Activated naive CD4-positive, alpha-beta T cell (primary cell): ENCODE measurements at places on chromosomes 6 and 20.
A peak's percentile ranks its signal among the peaks of the same experiment; 100 is the strongest.

DNA sequence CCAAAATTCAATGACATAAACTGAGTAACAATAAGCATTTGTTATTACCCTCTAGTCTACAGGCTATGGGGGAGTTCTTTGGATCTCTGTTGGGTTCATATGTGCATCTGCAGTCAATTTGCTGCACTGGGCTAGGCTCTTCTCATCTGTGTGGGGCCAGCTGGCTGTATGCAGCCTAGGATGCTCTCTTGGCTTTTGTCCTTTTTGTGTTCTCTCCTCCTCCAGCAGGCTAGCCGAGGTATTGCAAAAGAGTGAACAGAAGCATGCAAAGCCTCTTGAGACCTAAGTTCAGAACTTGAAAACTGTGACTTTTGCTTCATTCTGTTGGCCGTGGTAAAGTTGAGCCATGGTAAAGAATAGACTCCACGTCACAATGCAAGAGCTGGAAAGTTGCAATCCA, 62.8 kb upstream of the FOXO3 start:
- DNase-seq: no peak

GRCh38 chr6:145761584-145761983, 26.3 kb upstream of the EPM2A start:
- no peak for DNase-seq

- peak; percentile 86 for DNase-seq
Measured at GRCh38 chr6:108559097-108559883, 1.4 kb upstream of the FOXO3 start.

GRCh38 chr6:62286470-62286843, 432 bp upstream of the KHDRBS2 start:
- DNase-seq: no peak

- DNase-seq: no peak
Measured at GRCh38 chr20:51705400-51705799, 62.8 kb downstream of the ATP9A start.

- DNase-seq: no peak
Measured at GRCh38 chr20:36144336-36144735, 10.2 kb upstream of the EPB41L1 start.

DNA sequence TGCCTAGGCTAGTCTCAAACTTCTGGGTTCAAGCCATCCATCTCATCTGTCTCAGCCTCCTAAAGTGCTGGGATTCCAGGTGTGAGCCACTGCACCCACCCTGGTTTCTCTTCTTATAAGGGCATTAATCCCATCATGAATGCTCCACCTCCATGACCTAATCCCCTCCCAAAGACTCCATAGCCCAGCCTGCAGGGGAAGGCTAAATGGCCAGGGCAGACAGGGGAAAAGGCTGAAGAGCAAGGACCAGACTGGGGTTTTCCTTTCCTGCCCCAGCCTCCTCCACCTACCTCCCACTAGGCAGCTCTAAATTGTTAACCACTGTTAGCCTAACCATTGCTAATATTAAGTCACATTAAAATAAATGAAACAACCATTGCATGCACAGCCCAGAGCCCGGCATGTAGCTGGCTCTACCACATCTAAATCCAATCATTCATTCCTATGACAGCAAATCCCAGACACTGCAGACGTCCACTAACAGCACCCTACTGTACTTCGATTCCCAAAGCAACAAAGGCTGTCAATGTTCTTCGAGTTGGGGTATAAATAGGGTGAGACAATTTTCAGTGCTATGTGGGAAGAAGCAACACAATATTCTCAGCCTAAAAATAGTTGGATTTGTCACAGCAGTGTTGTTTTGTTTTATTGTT, 243.2 kb upstream of the ARID1B start:
- no peak for DNase-seq

DNA sequence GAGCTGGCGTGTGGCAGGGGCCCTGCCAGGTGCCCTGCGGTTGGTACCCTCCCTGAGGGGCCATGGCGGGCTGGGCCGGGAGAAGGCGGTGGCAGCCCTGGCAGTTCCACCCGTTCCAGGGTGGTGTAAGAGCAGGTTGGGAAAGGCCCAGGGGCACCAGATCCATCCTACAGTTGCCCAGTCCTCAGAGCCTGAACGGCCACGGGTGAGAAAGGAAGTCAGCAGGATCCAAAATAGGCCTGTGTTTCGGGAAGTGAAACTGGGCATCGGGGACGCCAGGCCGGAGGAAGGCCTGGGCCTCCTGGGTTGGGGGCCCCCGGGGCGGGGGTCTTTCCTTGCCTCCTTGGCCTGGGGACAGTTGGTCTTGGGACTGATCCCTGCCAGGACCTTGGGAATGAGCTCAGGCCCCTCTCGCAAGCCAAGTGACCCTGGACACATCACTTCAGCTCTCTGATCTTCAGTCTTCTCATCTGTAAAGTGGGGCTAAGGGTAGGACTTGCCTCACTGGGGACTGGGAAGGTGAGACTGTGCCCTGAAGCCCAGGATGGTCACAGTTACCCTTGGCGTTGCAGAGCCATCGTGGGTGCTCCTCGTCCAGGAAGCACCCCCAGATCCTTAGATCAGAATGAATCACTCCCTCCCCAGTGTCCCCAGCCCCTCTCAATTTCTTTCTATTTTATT, 18.1 kb upstream of the NOL4L start:
- no peak for DNase-seq

- no peak for DNase-seq
Measured at GRCh38 chr6:11522812-11523605, 14.5 kb upstream of the TMEM170B start.

DNA sequence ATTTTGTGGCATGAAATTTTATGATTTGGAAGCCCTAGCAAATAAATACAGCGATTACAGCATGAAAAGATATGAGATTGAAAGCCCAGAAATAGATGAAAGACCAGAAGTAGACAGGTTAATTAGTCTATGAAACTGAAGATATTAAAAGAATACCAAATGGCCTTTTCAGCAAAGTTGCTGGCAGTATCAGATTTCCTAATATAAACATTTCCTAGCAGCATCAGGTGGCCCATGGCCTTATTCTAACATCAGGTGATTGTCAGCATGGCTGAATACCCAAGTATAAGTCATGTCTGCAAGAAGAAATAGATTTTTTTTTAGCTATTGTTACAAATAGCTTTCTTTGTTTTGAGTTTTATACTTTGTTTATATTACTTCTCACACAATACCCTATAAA, 93.2 kb downstream of the CLVS2 start:
- no peak for DNase-seq

DNA sequence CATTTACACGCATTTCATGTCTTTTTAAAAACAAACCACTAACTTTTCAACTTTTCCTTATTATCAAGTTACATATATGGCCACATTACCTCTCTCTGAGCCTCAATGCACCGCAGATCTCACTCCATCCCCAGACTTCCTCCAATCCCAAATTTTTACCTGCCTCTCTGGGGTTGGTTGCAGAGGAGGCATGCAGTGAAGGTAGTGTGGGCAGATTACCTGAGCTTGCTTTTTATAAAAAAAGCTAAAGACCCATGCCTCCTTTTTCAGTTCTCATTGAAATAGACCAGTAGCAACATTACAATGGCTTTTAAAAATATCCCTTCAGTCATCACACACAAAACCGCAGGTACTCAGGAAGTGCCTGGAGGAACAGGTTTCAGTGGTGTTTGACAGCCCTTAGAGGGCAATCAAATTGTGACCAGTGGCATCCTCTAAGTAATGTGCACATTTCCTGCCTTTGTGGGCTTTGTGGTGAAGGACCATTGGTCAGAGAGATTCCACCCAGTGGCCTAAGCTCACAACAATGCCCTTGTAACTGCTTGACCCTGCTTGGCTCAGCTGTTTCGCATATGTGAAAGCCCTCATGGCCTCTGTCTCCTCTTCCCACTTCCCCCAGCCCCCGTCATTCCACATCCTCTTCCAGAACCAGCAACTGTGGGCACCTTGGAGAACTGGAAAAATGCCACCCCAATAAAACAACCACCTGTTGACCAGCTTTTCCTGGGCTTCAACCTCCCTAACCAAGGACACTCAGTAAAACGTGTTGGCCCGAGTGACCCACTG, 30.2 kb upstream of the IL17A start:
- no peak for DNase-seq

GRCh38 chr20:62370115-62370806, 3.1 kb upstream of the LAMA5 start:
- DNase-seq: no peak

GRCh38 chr20:2026514-2026913, 32.7 kb upstream of the PDYN start:
- DNase-seq: no peak

GRCh38 chr6:169220068-169220964, 33.3 kb downstream of the THBS2 start:
- DNase-seq: no peak

- DNase-seq: no peak
Measured at GRCh38 chr20:36106606-36107005, 47.9 kb upstream of the EPB41L1 start.

GRCh38 chr20:37703035-37703845, 9.4 kb downstream of the CTNNBL1 start:
- DNase-seq: no peak

DNA sequence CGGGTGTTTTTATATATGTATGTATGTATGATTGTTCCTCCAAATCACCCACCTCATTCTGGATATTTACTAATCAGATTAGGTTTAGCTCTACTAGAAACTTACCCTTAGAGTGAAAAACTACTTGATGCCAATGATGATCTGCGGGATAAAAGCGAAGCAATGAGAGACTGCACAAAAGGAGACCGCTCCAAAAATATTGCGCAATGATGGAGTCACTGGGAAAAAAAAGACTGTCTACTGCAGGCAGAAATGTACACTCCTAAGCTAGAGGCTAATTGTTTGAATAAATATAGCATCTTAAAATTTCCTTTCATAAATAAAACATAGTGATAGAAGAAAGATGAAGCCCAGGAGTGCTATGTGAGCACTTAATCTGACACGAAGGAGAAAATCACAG, 7.3 kb downstream of the RAB32 start:
- no peak for DNase-seq

GRCh38 chr20:58709703-58710039, 17.1 kb downstream of the NPEPL1 start:
- no peak for DNase-seq

GRCh38 chr6:37483917-37484785, 15.5 kb downstream of the CCDC167 start:
- peak; percentile 58 for DNase-seq

DNA sequence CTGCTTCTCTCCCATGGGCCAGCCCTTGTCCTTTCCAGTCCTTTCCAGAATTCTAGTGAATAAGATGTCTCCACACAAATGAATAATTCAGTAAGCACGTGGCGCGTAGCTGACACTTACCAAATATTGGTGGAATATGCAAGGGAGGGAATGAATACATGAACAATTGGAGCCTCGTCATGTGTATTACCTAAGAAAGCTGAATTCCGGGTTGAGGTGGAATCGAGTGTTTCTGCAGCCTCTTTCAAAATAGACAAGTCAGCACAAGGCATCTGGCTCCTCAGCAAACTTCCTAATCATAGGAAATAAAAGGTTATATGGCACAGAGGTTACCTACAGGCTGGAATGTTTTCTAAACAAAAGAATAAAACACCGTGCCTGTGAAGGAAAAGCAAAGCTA, 47.0 kb upstream of the NT5E start:
- no peak for DNase-seq

DNA sequence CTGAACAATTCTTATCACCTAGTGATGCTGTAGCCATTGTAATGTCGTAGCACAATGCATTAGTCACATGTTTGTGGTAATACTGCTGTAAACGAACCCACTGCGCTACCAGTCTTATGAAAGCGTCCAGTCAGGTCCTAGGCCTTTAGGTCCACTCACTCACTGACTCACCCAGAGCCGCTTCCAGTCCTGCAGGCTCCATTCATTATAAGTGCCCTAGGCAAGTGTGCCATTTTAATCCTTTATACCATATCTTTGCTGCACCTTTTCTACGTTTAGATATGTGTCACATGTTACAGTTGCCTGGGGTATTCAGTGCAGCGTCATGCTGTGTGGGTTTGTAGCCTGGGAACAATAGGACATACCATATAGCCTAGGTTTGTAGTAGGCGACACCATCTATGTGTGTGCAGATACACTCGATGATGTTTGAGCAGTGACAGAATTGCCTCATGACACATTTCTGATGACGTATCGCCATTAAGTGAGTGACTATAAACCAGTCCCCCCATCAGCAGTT, 15.4 kb downstream of the IGF2R start:
- no peak for DNase-seq

DNA sequence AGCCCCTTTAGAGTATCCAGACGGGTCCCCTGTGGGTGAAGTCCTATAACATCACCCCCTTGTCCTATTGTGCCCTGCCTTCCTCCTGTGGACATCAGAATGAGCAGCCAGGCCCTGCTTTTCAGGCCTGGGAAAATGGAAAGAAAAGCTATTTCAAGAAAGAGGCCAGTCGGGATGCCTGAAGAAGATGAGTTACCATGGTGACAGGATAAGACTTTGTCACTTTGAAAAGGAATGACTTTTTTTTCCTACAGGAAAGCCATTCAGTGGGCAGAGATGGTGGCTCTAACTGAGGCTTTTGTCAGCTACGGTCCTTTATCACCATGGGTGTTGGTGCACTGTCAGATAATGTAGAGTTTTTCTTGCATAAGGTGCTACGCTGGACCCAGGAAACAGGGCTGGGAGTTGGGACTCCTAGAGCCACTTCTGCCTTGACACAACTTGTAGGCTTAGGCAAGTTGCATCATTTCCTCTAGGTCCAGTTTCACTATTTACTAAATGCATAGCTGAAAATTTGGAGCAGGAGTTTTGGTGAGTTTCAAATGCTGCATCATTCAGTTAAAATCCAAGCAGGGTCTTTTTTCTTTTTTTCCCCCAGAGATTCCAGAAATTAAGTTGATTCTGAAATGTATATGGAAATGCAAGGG, 293.6 kb upstream of the PRND start:
- no peak for DNase-seq

- no peak for DNase-seq
Measured at GRCh38 chr6:16812993-16813392, 51.7 kb upstream of the ATXN1 start.

DNA sequence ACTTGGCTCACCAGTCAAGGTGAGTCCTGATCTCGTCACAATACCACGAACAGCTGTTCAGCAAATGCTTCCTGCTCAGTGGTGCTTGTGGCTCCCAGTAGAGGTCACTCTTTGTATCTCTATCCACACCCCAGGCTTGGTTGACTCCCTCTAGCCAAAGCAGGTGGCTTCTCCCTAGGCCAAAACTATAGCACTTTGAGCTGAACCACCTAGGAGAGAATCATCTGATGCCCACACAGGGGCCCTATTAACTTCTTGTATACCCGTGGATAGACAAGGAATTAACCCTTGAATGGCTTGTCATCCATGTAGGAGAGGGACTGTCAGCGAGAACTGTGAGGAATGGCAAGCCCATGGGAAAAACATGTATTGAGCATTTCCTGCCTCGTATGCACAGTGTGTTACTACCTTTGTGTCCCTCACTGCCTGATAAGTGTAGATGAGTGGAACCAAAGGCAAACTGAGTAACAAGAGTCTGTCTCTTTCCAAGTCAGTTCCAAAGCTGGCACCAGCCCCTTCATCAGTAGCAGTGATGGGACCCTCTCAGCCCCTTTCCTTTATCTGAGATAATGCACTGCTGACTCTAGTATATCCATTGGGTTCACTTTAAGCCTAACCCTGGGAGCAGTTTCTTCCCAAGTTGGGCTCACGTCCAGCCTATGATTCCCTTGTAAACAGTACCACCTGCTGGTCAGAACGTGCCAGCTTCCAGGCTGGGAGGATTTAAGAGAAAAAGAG, 42.5 kb downstream of the EIF2S2 start:
- peak; percentile 12 for DNase-seq

- DNase-seq: no peak
Measured at GRCh38 chr6:132937466-132937906, 123.1 kb downstream of the RPS12 start.

GRCh38 chr6:54192993-54193392, 81.8 kb downstream of the MLIP start:
- DNase-seq: no peak
